ENCODE measurements at places on chromosomes 7 and 10.

GRCh38 chr10:31940839-31941653, 12.4 kb upstream of the ARHGAP12 start:
- no peak for DNase-seq

DNA sequence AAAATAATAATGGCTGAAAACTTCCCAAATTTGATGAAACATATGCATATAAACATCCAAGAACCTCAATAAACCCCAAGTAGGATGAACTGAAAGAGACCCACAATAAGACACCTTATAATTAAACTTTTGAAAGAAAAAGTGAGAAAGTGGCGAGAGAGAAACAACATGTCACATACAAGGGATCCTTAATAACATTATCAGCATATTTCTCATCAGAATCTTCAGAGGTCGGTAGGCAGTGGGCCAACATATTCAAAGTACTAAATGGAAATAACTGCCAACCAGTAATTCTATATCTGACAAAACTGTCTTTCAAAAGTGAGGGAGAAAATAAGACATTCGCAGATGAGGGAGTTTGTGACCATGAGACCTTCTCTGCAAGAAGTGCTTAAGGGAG, 16.6 kb upstream of the CCDC6 start:
- no peak for DNase-seq

- no peak for DNase-seq
Observed at GRCh38 chr7:133586253-133586652, 333.4 kb downstream of the EXOC4 start.

DNA sequence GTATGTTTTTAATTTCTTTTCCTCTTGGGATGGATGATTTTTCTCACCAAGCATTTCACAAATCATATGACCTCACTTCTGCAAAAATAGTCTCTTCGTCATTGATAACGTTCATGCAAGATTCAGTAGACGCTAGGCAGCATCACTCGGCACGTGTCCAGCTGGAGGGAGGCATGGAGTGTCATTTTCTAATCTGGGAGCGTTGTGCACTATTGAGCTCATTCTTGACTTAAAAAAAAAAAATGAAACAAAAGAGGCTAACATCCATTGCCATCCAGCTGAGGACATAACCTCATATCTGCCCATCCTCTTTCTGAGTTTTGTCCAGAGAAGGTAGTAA, 56.2 kb downstream of the COL17A1 start:
- no peak for DNase-seq

GRCh38 chr7:24718977-24719491, 38.2 kb downstream of the GSDME start:
- no peak for DNase-seq

- DNase-seq = no peak
Observed at GRCh38 chr10:108303149-108303548, 1138.6 kb upstream of the SORCS1 start.

DNA sequence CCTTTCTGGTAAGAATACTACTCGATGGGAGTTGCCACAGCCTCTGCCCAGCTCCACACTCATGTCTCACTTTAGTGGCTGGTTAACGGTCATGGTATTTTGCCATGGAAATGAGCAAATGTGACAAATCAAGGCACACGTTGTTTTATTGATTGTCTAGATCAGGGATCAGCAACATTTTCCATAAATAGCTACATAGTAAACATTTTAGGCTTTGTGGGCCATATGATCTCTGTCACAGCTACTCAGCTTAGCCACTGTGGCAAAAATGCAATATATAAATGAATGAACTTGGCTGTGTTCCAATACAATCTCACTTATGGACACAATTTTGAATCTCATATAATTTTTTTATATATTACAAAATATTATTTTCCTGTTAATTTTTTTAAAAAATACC, 76.9 kb downstream of the COBL start:
- DNase-seq = no peak

DNA sequence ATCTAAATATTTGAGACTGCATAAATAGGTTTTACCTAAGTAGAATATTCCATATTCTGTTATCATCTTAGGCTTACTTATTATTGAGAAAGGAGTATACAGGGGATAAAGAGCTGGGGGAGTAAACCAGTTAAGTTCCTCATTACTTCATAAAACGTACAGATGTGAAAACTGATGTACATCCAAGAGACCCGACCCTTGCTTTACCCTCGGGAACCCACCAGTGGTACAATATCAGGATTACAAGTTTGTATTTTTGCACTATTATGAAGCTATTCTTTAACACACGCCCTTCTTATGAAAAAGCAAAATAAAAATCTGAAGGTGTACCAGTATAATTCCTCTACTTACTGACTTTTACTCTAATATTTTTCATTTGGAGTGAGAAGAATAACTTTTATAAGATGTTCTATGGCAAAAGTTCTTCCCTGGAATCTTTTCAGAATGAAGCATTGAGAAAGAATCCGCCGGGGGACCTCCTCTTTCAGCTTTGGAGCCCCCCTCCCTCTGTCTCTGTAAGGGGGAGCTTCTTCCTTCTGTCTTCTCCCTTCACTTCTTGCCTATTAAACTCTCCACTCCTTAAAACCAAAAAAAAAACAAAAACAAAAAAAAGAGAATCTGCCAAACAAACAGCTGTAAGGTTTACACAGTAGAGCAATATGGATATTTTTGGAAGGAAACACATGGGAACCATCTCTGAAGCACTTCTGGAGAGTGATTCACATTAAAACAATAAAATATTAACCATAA, 550.0 kb downstream of the TNS3 start:
- DNase-seq = no peak

DNA sequence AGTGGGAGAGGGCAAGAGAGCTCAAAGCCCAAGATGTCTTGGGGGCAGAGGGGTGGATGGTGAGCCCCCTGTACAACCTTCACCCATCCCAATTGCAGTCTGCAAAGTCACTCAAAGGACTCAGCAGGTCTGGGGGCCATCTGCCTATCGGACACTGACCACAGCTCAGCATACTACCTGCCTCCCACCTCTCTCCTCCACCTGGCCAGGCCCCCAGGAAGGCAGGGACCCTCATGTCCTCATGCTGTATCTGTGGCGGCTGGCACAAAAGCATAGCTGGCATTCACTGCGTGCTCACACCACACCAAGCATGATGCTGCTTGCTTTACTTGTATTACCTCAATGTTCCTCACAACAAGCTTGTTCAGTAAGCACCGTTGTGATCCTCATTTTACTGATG, 16.2 kb upstream of the CRHR2 start:
- DNase-seq = no peak

DNA sequence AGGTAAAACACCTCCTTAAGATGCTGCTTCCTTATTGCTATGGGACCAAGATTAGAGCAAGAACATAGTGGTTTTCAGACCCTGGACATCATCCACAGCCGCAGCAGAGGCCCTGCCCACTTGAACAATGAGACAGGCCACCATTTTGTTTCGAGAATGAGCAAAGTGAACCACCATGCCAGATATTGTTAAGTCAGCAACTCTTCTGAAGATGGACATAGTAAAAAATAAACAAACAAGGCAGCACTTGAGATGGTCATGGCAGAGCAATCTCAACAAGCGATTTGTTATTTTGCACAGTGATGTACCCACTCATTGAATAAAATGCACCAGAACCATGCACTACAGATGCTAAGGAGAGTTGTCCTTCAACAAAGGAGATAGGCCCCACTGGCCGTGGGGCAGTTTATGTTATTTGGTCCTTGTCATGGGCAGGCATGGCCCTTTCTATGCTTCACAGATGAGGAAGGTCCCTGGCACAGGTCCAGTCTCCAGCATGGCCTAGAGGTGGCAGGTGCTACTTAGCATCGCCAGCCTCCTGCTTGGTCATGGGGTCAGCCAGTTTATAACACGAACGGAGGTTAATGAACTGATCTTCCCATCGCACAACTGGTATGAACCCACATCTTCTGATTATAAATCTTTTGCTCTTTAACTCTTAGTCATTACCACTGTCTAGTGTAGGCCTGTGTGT, 44.1 kb downstream of the IKZF1 start:
- no peak for DNase-seq

DNA sequence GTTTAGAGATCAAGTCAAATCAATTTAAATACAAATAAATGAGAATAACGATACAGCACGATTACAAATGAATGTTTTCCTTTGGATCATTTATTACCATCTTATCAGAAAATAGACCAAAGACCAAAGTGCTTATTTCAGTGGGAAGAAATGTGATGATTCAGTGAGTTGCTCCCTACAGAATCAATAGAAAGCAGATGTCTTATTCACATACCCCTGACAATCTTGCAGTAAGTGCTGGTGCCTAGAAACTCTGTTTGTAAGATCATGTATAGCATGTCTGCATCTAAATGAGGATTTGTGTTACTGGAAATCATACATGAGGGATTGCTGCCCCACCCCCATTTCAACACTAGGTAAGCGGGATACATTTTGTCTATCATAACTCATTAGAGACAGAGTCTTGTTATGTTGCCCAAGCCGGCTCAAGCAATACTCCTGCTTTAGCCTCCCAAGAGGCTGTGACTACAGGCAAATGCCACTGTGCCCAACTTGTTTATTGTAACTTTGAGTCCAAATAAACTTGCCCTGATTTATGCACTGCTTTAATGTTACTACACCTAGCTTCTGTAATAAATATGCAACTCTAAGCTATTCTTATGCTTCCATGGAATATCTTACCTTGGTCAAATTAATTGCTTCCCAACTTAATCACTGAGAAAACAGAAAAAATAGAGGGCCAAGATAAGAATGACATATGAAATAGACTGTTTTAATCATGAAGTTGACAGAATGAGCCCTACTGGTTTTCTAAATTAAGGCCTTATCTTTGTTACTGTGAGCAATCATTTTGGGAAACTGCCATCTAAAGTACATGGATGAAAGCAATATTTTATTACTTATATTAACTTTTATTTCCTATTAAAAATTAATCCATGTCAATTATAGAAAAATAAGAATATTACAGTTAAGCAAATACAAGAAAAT, 82.5 kb downstream of the AHR start:
- no peak for DNase-seq

DNA sequence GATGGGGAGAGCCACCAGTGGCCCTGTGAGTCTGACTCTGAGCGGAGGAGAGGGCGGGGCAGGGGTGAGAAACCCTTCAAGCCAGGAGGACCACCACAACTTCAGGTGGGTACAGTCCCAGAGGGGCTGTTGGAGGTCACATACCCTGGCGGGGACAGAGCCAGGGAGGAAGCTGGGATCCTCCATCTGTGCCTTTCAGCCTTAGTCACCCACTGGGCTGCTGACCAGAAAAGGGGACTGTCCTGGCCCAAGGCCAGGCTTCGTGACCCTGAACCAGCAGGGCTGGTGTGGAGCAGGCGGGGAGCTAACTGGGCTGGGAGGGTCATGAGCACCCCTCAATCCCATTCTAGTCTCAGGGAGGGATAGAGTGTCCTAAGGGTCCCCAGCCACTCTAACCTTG, 1.5 kb upstream of the CALHM3 start:
- no peak for DNase-seq

DNA sequence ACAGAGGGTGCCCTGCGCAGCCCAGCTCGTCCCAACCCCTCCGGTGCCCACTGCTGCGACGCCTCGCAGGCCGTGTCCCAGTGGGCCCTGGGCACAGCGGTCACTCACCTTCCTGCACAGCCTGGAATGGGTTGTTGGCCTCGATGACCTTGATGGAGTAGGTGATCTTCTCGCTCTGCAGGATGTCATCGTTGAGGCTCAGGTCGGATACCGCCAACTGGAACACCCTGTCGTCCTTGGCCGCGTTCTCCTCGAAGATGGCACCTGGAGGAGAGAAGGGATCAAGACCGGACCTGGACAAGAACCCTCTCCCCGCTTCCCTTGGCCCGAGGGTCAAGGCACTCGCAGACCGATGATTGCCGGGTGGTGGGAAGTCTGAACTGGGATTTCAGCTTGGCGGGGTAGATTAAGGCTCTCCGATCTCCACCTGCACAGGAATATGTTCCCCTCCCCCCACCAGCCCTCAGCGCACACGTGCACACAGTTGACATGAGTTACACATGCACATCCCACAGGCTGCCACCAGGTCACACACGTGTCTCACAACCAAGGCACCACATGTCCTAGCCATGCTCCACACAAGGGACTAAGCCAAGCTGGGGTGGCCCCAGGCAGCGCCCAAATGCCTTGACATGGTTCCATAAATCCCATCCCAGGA, 2.6 kb downstream of the GRID1 start:
- no peak for DNase-seq

GRCh38 chr10:63832686-63833085, 311.5 kb downstream of the REEP3 start:
- no peak for DNase-seq

DNA sequence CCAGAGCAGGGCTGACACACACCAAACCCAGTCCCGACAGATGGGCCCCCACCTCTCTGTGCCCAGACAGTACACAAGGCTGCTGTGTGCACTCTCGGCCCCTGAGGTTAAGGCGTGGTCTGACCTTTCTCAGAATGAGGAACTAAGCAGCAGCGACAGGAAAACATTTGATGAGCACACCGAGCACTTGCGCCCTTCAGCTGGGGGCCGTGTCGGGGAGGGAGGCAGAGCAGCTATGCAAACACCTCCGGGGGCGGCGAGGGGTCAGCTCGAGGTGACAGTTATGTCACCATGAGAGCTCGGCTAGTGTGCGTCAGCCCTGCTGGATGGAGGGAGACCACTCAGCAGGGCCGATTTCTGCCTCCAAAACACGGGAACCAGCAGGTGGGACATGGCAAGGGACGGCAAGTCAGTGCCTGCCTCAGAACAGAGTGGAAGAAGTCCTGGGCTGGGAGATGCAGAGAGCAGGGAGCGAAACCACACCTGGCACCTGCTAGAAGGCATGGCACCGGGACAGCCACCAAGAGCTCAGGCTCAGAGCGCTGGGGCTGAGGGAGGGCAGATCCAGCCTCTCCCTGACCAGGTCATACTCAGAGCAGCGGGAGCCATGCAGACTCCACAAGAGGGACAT, 57.4 kb downstream of the CHST15 start:
- no peak for DNase-seq

GRCh38 chr10:110790913-110791506, 80.7 kb upstream of the PDCD4 start:
- no peak for DNase-seq

DNA sequence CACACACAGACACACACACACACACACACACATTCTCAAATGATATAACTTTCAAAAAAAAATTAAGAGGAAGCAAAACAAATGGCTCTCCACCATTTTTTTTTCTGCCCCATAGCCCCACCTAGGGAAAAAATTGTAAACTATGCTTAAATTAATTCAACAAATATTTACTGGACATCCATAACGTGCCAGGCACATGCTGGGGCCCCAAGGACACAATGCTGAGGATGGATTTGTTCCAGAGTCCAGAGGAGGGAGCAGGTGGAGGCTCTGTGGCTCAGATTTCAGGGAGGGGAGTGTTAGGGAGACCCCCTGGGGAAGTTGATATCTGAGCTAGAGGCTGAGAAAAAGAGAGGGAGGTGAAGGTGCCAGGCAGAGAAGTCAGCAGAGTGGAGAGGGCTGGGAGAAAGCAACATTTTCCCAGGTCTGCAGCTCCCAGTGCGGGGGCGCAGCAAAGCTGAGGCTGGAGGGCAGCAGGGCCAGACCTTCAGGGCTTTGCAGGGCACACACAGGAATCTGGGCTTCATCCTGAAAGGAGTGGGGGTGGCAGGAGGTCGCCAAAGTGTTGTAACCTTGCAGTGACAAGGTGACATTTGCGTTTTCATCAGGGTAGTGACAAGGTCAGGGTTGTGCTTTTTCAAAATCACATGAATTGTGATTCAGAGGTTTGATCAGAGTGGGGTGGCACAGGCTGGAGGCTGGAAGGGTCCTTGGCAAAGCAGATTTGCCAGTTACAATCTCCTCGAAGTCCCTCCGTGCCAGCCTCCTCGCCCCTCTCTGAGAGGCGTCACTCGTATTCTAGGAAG, 261.6 kb downstream of the WDR11 start:
- DNase-seq = no peak

- no peak for DNase-seq
Observed at GRCh38 chr10:5905854-5906507, 15.9 kb downstream of the FBH1 start.

GRCh38 chr10:3025026-3025683, 42.2 kb upstream of the PFKP start:
- no peak for DNase-seq

Data from coronary artery (tissue), 2 donors.